ENCODE measurements at places on chromosomes 3 and 15. TPM values are rescaled to one million over a fixed set of nuclear protein-coding genes. Genes with fewer than 3 reads are reported as not detected.
A peak's percentile ranks its signal among the peaks of the same experiment; 100 is the strongest.

DNA sequence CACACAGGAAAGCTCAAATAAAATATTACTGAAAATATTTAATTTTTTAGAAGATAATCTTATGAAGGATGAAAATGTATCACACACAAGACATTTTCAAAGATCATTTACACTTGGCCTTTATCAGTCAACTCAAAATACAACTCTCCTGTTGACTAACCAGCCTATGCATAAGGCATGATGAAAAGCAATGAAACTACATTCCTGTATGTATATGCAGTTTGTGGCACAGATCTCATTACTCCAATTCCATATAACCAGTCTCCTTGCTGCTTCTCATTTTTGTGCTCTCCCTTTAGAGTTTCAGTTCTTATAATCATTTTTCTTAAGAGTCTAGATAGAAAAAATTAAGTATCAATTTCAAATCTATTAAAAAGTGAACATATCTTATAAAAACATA, 25.8 kb downstream of the AQR start:
- H3K36me3 ChIP-seq, result no peaks in the 10 kb centered on the region
- H3K4me1 ChIP-seq, result no peaks in the 10 kb centered on the region
- H3K27me3 ChIP-seq, result no peaks in the 10 kb centered on the region
- DNase-seq, result no peak
- no peak overlapping the region for H3K4me3 ChIP-seq

Gene AHSG
- not detected for total RNA-seq

GRCh38 chr3:189999718-190000117, 121.0 kb downstream of the P3H2 start:
- no peak for DNase-seq
- no peak overlapping the region for H3K4me3 ChIP-seq
- H3K27ac ChIP-seq, result no peak overlapping the region
- H3K4me1 ChIP-seq, result peaks cover 16% of the 10 kb centered on the region

Gene MME
- total RNA-seq, result 2.1 TPM

Gene RYR3
- 0.15 TPM for total RNA-seq

GRCh38 chr15:90497912-90498311, 31.8 kb upstream of the CRTC3 start:
- no peaks in the 10 kb centered on the region for H3K4me1 ChIP-seq
- peaks cover 28% of the 10 kb centered on the region for H3K36me3 ChIP-seq
- H3K27me3 ChIP-seq, result no peaks in the 10 kb centered on the region
- no peak overlapping the region for H3K4me3 ChIP-seq

GRCh38 chr3:170636400-170636973, 50.6 kb upstream of the SLC7A14 start:
- H3K36me3 ChIP-seq, result no peaks in the 10 kb centered on the region
- H3K4me1 ChIP-seq, result no peaks in the 10 kb centered on the region
- no peak overlapping the region for H3K27ac ChIP-seq

DNA sequence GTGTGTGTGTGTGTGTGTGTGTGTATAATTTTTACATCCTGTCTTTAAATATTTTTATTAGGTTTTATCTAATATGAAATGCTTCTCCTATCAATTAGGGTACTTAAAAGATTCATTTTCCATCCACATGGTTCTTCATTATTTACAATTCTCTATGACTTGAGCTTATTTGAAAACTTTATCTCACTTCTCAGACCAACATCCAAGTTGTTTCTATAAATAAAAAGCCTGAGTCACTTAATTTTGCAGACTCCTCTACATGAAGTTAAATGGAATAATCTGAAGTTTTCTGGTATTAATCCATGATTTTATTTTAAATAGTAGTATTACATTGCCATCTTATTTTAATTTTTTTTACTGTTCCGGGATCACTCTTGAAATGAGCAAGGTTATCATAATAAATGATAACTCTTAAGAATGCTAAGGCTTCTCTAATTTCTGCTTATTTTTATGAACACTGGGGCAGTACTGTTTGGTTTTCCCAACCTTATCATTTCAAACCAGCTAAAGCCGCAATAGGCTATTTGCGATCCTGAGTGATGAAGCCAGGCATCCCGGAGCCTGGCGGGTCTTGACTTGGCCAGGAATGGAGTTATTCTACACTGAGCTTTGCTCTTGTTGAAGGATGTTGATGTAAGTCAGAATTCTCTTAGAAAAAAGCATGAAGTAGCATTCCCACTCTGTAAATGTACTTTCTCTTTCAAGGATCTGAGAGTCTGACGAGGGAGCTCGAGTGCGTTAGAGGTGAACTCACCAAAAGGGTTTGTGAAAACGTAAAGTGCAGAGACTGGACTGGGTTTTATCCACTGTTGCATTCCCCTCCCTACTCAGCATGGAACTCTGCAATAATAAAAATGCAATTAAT, 220.2 kb upstream of the LRTM1 start:
- no peaks in the 10 kb centered on the region for H3K27me3 ChIP-seq
- H3K4me3 ChIP-seq, result no peak overlapping the region
- H3K4me1 ChIP-seq, result no peaks in the 10 kb centered on the region
- DNase-seq, result no peak
- no peaks in the 10 kb centered on the region for H3K36me3 ChIP-seq
- H3K27ac ChIP-seq, result no peak overlapping the region

DNA sequence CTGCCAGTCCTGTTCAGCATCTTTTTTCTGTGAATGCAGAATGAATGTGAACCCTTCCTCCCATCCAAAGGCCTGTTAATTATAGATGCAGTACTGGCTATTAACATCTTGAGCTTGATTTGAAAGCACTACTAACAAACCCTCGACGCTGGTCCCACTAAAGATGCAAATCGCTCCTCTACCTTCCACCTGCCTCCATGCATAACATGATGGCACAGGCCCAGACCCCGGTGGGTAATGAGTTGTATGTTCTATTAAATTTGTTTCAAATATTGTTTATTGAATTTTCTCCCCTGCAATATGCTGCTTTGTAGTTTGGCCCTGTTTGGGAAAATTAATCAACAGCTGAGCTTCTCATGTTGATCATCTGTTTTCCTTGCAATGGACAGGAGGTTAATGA, 69.3 kb downstream of the RAB11A start:
- no peak overlapping the region for H3K27ac ChIP-seq
- DNase-seq, result no peak

Gene TMEM212
- not detected for total RNA-seq

DNA sequence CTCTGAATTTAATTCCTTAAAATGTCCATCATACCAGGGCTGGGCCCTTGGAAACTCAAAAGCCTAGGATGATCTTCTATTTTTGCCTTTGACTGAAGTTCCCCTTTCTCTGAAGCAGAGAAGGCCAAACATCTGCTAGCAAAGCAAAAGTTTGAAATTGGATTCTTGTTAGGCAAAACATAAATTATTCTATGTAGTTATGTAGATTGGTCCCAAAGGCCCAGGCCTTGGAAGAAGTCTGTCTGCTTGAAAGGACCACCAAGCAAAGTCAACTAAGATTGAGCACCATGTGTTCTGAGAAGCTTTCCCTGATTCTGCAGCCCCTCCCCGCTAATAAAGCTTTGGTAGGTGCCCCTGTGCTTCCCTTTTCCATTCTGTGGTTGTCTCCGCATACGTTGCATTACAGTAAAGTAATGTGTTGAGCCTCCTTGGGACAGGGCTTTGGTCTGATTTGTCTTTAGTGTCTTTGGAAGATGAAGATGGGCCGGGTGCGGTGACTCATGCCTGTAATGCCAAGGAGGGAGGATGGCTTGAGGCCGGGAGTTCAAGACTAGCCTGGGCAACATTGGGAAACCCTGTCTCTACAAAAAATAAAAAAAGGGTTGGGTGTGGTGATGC, 56.4 kb downstream of the RPL39L start:
- no peak for DNase-seq
- H3K27ac ChIP-seq, result no peak overlapping the region
- no peaks in the 10 kb centered on the region for H3K27me3 ChIP-seq
- no peaks in the 10 kb centered on the region for H3K4me1 ChIP-seq

Gene ADPGK
- 48.6 TPM for total RNA-seq

DNA sequence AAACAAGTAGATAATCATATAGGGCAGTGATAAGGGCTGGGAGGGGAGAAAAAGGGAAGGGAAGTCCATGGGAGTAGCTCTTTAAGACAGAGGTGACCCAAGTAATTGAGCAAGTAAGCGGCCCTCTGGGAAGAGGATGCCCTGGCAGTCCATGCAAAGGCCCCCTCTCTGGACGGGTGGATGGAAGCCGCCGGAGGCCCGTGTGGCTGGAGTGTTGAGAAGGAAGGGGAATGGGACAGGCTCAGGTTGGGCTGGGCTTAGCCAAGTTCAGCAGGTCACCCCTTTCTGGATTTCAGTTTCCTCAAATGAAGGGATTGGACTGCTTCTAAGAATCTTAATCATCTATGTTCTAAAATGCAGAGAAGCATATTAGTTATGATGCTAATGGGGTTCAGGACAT, 32.4 kb upstream of the TRPM1 start:
- no peak for DNase-seq
- H3K4me3 ChIP-seq, result no peak overlapping the region
- H3K27ac ChIP-seq, result no peak overlapping the region
- H3K36me3 ChIP-seq, result no peaks in the 10 kb centered on the region
- peaks cover 8% of the 10 kb centered on the region for H3K27me3 ChIP-seq

GRCh38 chr15:55637086-55637485, 48.9 kb upstream of the PYGO1 start:
- no peaks in the 10 kb centered on the region for H3K36me3 ChIP-seq
- no peak overlapping the region for H3K4me3 ChIP-seq
- no peak for DNase-seq
- H3K4me1 ChIP-seq, result no peaks in the 10 kb centered on the region
- H3K27ac ChIP-seq, result no peak overlapping the region
- H3K27me3 ChIP-seq, result no peaks in the 10 kb centered on the region

DNA sequence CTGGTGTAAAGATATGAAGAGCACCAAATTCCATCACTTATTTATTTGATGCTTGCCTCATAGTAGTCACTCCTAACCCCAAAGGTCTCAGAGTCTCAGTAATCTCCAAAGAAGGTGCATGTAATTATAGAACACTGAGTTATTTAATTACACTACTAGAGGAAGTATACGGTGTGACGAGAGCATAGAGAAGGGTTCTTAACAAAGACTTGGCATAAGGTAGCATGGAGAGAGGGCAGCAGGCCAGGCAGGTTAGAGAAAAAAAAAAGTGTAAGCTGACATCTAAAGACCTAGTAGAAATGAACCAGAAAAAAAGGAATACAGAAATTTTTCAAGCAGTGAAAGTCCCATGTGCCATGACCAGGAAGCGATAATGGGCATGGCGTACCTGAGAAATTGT, 213.3 kb upstream of the TGFBR2 start:
- H3K27me3 ChIP-seq, result no peaks in the 10 kb centered on the region
- H3K4me3 ChIP-seq, result no peak overlapping the region
- DNase-seq, result no peak
- no peak overlapping the region for H3K27ac ChIP-seq

GRCh38 chr3:131503320-131503635, 507 bp upstream of the MRPL3 start:
- H3K27ac ChIP-seq, result no peak overlapping the region
- peaks cover 23% of the 10 kb centered on the region for H3K36me3 ChIP-seq
- H3K27me3 ChIP-seq, result no peaks in the 10 kb centered on the region
- H3K4me1 ChIP-seq, result peaks cover 19% of the 10 kb centered on the region
- peak overlapping the region; percentile 78 for H3K4me3 ChIP-seq

DNA sequence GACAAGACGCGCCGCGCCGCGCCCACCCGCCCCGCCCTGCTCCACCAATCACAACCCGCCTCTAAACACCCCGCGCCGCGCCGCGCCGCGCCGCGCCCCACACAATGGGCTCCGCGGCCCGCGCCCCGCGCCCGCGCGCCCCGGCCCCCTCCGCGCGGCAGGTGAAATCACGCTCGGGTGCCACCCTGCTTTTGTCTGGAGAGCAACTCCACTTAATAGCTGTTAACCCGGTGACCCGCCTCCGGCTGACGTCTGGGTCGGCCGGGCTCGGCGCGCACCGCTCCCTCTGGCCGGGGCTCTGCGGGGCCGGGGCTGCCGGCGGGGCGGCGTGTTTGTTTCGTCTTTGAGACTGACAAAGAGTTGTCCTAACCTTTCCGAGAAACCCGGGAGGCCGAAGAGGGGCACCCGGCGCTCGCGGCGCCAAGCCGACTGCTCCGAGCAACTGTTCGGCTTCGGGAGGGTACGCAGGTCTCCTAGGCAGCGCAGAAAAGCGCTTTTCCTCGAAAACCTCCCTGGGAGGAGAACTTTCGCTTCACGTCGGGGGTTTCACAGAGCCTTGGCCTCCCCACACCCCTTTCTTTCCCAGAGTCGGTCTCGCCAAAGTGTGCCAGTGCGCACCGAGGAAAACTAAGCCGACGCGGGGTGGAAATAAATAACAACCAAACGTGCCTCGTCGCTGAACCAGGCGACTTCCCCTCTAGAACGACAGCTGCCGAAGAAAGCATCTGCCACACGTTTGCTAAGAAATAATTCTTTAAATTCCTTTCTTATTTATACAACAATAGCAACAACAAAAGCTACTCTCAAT, 518.4 kb downstream of the FOXP1 start:
- peaks cover 3% of the 10 kb centered on the region for H3K4me1 ChIP-seq
- no peaks in the 10 kb centered on the region for H3K27me3 ChIP-seq
- H3K4me3 ChIP-seq, result peak overlapping the region; percentile 66
- no peaks in the 10 kb centered on the region for H3K36me3 ChIP-seq
- no peak overlapping the region for H3K27ac ChIP-seq

Gene AGTR1
- not detected for total RNA-seq

Gene LRRC49
- total RNA-seq, result 6.3 TPM

DNA sequence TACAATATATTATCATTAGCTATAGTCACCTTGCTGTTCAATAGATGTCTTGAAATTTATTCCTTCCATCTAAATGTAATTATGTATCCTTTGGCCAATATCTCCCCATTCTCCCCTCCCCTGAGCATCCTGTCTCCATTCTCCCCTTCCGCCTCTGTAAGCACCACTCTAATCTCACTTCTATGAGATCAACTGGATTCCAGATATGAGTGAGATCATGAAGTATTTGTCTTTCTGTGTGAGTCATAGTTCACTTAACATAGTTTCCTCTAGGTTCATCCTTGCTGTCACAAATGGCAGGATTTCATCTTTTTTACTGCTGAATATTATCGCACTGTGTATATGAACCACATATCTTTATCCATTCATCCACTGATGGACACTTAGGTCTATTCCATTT, 148.8 kb upstream of the NDN start:
- no peak overlapping the region for H3K4me3 ChIP-seq
- H3K36me3 ChIP-seq, result no peaks in the 10 kb centered on the region
- H3K4me1 ChIP-seq, result no peaks in the 10 kb centered on the region
- H3K27ac ChIP-seq, result no peak overlapping the region
- DNase-seq, result no peak
- H3K27me3 ChIP-seq, result no peaks in the 10 kb centered on the region

- DNase-seq, result no peak
- no peaks in the 10 kb centered on the region for H3K4me1 ChIP-seq
- H3K4me3 ChIP-seq, result no peak overlapping the region
- no peaks in the 10 kb centered on the region for H3K27me3 ChIP-seq
- H3K36me3 ChIP-seq, result no peaks in the 10 kb centered on the region
Observed at GRCh38 chr3:111107662-111108035, 36.0 kb downstream of the NECTIN3 start.

- H3K27ac ChIP-seq, result no peak overlapping the region
- H3K4me1 ChIP-seq, result no peaks in the 10 kb centered on the region
- DNase-seq, result no peak
Observed at GRCh38 chr15:76460871-76461270, 124.3 kb downstream of the ISL2 start.
